NCI-H748 treated with DMSO at 0.1 percent for 48 hours (cell line): ENCODE measurements at places on chromosomes 11 and 22.
A peak's percentile ranks its signal among the peaks of the same experiment; 100 is the strongest.

GRCh38 chr11:69674267-69674885 is 777 bp downstream of the LTO1 start:
- no peak for DNase-seq

- DNase-seq = no peak
Observed at GRCh38 chr11:62435846-62436660, 17.2 kb downstream of the SCGB1A1 start.

- DNase-seq = no peak
Observed at GRCh38 chr11:108601150-108601549, 7.6 kb upstream of the EXPH5 start.

GRCh38 chr11:18707811-18708340 is 9.3 kb downstream of the TMEM86A start:
- no peak for DNase-seq

DNA sequence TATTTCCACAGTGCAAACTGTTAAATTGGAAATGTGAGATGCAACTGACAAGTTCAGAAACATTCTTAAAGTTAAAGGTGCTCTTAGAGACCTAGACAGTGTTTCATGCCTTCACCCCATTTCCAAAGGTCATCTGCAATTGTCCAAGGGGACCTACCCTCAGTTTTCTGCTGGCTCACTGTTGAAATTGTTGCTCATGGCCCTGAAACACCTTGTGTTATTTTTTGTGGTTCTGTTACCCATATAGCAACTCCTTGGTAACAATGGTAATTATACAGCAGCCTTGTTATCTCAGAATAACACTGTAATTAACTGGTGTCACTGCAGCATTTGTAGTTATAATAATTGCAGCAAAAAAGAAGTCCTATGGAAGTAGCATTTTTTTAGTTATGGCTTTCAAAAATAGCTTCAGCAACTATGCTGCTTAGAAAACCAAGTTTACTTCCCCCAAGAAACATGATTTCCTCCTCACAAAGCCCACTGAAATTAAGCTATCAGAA is 49.2 kb upstream of the CCDC34 start:
- DNase-seq = no peak

DNA sequence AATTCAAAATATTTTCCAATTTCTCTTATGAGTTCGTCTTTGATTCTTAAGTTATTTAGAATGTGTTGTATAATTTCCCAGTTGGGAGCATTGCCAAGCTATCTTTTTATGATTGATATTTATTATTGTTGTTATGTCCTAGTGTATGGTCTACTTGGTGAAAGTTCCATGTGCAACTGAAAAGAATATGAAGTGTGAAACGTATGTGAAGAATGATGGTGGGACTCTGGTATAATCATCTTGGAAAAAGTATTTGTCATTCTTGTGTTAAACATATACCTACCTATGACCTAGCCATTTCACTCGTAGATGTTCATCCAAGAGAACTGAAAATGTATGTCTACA is 12.0 kb upstream of the GNB1L start:
- no peak for DNase-seq

GRCh38 chr11:69634590-69634989 is 6.4 kb upstream of the CCND1 start:
- DNase-seq = no peak

- DNase-seq = no peak
Observed at GRCh38 chr11:122441666-122442035, 213.9 kb upstream of the UBASH3B start.

DNA sequence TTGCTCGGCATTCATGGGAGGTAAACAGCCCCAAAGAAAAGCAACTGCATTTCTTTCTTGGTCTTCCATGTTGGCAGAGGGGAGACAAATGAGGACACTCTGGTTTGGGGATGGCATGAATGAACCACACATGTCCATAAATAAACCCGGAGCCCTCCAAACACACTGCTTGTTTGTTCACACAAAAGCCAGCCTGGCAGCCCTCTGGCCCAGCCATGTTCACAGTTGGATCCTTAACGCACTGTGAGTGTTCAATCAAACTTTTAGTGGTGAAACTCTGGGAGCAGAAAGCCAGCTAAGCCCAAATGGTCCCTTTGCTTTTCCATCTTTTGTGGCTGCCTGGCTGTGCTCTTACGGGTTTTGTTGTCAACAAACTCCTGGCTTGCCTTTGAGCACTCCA is 336.8 kb downstream of the CADM1 start:
- no peak for DNase-seq

DNA sequence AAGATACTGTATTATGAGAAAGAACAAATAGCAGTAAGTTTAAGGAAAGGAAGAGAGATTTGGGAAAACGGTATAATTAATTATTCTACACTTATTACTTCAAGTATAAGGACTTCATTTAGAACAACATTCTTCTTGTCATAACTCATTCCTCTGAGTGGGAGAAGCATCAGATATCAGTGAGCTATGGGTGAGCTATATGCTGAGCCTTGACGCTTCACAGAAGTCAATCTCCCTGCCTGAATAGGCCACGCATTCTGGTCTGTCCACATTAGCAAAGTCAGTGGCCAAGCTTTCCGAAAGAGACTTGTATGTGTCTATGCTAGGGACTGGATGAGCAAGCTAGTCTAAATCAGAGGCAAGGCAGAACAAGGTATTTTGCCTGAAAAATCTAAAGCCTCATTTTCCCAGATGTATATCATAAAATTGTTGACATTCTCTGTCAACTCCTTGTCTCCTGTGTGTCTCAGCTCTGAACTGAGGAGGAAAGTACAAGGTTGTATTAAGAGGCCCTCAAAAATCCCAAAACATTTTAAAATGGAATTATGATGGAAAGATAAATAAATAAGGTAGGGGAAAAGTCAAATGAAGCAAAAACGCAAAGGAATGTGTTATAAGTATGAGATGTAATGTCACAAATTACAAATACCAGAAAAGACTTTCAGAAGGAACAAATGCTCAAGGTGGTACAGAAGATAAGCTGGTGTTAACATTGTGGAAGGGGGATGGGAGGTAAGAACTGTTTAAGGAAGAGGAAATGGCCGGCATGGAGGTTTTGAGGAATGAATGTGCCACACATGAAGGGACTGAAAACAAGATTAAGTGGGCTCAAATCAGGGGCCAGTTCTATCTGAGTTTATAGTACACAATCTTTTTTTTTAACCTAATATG is 1.4 kb downstream of the OR52N2 start:
- no peak for DNase-seq

DNA sequence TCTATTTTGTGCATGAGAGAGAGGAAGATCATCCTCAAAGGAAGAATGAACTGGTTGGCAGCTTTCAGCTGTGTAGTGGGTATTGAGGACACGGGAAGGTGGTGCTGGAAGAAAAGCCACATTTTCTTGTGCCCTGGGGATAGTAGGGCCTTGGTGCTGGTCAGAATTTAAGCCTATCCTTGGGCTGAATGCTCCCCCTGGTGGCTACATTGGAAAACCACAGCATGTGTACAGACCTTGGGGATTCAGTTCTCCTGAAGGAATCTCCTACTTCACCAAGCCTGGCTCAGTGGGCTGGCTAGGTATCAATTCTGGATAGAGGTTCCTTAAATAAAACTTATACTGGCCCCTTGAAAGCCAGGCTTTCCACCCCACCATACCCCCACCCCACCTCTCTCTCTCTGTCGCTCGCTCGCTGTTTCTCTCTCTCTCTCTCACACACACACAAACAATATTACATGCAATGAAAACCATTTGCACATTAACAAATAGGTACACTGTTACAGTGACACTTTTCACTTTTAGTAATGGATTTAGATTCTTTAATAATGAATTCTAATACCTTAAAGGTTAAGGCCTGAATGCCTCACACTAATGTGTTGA is 2.8 kb upstream of the OR51M1 start:
- peak; percentile 59 for DNase-seq

GRCh38 chr11:132528181-132528580 is 1004.1 kb downstream of the OPCML start:
- no peak for DNase-seq

DNA sequence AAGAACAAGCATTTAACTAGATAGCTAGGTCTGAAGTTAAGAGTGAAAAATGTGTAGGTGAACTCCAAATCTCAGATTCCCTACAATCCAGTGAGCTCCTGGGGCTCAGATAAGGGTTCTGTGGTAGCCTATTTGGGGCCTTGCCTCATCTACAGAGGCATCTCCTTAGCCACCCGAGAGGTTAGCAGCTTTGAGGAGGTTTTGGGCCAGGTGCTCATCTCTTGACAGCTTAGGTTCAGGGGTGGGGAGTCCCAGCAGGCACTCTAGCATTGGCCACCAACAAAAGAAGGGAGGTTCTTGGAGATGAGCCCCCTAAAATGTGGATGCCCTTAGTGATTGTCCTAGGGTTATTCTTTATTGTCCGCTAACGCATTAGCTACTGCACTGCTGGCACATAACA is 184.4 kb upstream of the B3GAT1 start:
- no peak for DNase-seq

GRCh38 chr11:28858076-28858475 is 749.9 kb downstream of the METTL15 start:
- no peak for DNase-seq
